Activated CD8-positive, alpha-beta memory T cell treated with anti-CD3 and anti-CD28 coated beads, Interleukin-2, amount 10 ng/mL, durations not matched to agents 7 days and 5 days (primary cell): ENCODE measurements at places on chromosomes 2 and 18.

GRCh38 chr18:23718731-23719130, 29.5 kb downstream of the LAMA3 start:
- no peak for DNase-seq

GRCh38 chr2:151904021-151904420, 75.8 kb upstream of the ARL5A start:
- DNase-seq: no peak

GRCh38 chr2:190533175-190533967, 1.2 kb downstream of the NEMP2 start:
- no peak for DNase-seq

DNA sequence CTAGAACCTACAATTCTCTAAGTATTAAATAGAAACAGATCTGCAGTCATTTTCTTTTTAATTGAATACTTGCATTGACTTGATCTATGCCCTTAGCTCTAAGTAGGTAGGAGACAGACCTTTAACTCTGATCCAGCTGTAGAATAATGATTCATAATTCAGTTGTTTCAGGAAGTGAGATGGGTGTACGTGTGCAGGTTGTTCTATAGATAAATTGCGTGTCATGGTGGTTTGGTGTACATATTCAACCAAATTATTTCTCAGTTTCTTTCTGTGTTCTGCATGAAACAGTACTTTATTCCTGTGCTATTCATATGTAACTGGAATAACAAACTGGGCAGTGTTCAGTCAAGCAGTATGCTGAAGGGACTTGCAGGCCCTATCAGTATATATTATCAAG, 34.3 kb upstream of the CD226 start:
- DNase-seq: no peak

GRCh38 chr18:10141559-10141958, 227.7 kb downstream of the VAPA start:
- DNase-seq: no peak

- peak; percentile 72 for DNase-seq
These were observed 138.8 kb downstream of the MCFD2 start for GRCh38 chr2:46776687-46777327.

- DNase-seq: no peak
These were observed 25.2 kb downstream of the AAK1 start for GRCh38 chr2:69618362-69618761.

- no peak for DNase-seq
These were observed 256.7 kb upstream of the TNP1 start for GRCh38 chr2:217116610-217117009.

DNA sequence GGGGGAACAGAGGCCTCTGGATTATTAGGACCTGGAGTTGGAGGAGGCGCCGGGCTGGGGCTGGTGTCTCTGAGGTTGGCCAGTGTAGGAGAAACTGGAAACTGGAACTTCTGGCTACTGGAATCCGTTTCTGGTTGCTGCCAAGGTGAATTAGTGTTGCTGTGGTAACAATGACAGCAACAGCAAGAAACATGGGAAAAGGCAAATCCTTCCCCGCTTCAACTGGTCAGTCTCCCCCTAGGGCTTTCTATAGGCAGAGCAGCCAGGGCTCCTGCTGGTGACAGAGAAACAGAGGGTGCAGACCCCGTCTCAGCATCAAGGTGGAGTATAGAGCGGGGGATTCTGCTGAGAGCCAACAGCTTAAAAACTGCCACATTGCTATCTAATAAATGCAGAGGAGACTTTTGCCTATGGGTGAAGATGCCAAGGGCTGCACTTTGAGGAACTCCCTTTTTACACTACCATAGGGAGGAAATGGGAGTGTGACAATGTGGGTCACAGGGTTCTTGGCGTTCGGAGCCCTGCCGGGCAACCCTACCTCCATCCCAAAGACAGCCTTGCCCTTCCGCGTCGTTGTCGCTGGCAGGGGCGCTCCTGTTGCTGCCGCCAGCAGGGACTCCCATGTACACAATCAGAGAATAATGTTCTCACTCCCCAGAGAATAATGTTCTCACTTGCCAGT, 81.4 kb upstream of the CABLES1 start:
- no peak for DNase-seq

- no peak for DNase-seq
These were observed 9.3 kb downstream of the MEX3C start for GRCh38 chr18:51188024-51188701.

DNA sequence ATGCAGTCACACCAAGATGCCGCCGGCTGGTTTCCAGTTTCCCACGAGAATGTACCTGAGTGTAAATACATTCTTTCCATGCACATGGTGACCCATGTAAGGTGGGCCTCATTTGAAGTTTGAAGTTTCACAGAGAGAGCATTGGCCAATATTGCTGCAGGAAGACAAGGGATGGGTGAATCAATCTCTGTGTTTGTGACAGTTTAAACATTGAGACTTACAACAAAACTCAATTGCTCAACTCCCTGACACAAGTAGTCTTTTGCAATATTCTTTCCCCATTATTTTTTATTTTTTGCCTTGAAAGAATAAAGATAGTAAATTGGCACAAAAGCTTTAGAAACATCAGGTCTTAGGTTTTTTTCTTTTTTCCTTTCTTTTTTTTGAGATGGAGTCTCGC, 5.1 kb downstream of the SERPINB2 start:
- no peak for DNase-seq

DNA sequence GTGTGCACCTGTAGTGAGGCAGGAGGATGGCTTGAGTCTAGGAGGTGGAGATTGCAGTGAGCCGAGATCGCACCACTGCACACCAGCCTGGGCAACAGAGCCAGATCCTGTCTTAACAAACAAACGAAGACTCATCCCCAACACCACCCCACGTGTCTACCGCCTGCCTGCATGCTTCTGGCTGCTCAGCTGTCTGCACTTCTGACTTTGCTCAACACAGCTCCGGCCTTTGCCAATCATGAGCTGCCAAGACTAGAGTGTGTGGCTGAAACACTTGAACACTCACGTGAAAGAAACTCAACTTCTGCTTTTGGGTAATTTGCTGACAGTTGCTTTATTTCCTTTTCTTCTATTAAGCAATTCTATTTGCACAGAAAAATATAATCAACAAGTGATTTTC, 32.1 kb upstream of the SP3 start:
- no peak for DNase-seq

- DNase-seq: no peak
These were observed 28.8 kb downstream of the GATA6 start for GRCh38 chr18:22198163-22198562.

DNA sequence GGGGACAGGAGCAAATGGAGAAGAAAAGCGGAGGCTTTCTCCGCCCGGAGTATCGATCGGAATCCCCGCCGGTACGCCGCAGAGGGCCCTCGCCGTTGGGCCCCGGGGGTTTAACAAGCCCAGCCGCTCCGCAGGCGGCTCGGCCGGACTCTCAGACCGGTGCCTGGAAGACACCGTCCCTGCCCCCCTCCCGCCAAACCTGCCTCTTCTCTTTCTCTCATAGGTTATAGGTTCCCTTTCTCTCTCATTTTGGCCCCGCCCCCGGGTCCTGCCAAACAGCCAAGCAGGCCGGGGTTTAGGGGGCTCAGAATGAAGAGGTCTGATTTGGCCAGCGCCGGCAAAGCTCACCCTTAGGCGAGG, 4.4 kb downstream of the ONECUT2 start:
- DNase-seq: no peak

DNA sequence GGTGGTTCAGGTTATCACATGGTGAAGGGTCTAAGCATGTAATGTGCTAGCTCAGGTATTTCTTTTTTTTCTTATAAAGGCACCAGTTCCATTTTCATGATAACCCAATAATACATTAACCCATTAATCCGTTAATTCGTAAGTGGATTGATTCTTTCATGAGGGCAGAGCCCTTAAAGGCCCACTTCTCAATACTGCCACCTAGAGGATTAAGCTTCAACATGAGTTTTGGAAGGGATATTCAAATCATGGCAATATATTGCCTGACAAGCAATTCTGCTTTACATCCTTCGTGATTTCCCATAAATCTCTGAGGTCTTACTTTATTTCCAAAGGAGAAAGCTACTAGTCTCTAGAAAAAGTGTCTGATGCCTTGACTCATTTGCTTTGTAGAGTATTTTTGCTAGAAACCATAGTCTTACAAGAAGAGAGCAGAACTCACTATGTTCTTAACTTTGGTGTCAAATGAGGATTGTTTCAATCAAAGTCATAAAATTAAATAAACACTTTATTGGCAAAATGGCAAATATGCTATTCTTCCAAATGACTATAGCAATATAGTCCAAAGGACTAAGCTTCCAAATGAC, 271.3 kb downstream of the KCNS3 start:
- no peak for DNase-seq

DNA sequence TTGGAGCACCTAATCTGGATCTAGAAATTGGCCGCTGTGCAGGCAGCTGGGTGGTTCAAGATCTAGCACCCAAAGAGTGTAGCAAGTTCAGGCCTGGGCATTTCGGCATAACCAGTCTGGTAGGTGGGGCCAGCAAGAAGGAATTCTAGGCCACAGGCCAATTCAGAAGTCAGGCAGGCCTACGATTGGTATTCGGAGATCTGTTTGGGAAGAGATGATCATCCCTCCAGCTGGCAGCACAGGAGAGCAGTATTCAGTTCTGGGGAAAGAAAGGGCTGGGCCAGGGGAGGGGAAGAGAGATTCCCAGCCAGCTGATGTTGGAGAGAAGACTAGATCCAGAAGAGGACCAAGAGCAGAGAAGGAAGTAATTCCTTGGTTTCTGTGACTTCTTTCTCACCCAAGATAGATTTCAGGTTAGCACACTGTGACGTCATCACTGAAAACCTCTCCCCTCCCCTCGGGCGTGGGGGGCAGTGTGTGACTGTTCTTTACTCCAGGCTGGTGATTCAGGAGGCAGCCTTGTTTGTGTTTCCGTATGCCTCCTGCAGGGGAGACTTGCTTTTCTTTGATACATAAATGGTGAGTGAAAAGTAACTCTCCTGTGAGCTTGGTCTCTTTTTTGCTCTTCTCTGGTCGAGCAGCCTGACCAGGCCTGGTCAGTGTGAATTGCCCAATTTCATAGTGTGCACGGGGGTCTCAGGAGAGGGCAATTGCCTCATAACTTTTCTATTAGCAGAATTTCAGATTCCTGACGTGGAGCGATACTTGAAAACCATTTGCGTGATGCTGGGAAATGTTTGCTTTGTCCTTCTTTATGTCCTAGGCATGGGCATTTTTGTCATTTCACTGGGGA, 61.1 kb downstream of the MEIS1 start:
- no peak for DNase-seq

GRCh38 chr2:25068217-25068616, 26.3 kb downstream of the EFR3B start:
- DNase-seq: no peak

DNA sequence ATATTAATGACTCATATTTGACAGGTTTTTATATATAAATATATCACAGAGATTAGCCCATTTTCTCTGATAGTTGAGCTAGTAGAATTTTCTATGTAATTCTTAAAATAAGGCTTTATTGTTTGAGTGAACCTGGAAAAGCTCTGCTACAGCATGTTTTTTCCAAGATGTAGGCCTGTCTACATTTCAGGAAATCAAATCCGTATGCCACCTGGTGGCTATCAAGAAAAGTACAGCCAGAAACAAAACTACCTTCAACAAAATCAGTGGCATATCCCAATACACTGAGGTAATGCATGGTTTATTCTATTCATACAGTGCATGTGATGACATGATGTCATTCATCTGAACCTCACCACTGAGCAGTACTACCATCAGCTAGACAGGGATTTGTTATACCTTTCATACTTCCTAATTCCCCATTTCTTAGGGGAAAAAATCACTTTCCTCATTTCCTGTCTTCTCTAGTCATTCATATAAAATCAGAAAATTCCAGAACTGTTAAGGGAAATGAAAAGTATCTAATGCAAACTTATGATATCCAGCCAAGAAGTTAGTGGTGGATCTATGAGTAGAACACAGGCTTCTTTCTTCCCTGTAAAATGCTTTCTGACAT, 310.4 kb upstream of the SYT4 start:
- DNase-seq: no peak

DNA sequence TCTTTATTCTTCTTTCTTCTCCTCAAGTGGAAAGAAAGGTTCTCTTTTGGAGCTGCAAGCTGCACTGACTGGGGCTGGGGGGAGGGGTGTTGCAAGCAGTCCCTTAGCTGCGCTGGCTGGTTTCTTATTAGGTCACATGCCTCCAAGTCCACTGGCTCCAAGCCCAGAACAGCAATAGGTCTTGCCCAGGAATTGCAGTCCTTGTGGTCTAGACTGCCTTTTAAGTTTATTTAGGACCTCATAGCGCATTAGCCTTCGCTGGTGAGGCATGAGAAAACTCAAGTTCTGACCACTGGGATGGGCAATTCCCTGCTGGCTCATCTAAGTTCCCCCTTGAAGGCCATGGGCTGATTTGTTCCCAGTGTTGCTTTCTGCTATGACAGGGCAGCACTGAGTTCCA, 138.6 kb upstream of the SCN7A start:
- no peak for DNase-seq

GRCh38 chr18:74060579-74060978, 87.1 kb downstream of the FBXO15 start:
- no peak for DNase-seq

DNA sequence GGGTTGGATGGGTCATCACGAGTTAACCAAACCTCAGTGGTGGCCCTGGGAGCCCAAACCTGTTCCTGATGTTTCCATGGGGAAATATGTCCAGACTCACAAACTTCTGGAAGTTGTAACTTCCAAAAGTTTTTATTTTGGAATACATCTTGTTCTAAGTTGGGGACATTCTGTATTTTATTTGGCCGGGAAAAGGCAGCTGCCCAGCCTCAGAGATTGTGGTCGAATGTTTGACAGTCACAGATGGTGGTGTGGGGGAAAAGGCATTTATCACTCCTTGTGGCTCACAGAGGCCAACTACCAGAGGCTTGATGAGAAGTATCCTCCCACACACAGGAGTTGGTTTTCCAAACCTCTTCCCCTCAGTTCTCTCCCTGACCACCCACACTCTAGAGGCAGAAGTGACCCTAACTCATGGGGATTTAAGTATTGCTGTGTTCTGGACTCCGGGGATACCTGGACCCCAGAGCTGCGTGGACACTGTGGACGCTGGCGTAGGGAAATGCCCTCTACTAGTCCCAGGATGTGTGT, 124.7 kb upstream of the PPP1CB start:
- no peak for DNase-seq

GRCh38 chr2:129554373-129554772, 425.1 kb upstream of the RAB6C start:
- no peak for DNase-seq

GRCh38 chr2:174688079-174688478, 76.2 kb downstream of the CHRNA1 start:
- DNase-seq: no peak

DNA sequence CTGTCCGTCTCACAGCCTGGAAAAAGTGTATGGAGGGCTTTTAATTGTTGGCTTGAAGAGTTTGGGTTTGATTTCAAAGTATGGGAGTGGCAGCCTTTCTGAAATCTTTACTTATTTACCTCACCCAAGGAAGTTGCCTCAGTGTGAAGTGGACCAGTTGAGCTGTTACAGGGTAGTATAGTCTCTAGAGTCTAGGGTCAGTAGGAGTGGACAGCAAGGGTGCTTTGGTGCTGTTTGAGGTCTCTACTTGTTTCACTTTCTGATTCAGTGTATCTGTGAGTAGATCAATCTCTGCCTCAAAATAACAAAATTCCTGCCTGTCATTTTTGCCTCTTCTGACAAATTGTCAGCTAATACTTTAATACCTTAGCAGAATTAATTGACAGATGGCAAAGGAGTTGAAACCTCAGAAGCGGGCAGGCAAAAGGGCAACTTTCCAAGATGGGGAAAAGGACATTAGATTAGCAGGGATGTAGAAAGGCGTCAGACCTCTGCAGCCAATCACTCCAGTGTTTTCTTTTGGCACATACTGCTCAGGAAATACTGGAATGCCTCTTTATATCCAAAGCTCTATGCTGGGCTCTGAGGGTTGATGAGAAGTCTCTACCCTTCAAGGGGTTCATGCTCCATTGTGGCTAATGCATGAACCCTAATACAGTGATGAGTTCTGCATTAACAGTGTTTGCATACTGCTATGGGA, 5.9 kb downstream of the RIOK3 start:
- DNase-seq: no peak

- DNase-seq: no peak
These were observed 2.1 kb upstream of the HSBP1L1 start for GRCh38 chr18:79962311-79962710.
